Cardiac fibroblast (primary cell): ENCODE measurements at places on chromosomes 5 and 9.

DNA sequence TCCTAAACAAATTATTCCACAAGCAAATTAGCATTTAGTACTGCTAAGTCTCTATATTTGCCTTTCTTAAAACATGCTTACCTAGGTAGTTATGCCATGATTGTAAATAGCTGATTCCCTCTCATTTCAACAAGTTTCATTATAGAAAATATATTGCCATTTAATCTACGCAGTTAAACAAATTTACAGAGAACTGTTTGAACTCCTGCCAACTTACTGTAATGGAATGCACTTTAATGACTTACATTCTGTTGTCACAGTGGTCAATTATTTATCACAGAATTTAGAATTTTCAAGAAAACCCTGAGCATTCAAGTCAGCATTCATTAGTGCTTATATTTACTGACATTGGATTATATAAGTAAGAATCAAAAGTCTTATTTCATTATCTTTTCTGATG lies 19.6 kb downstream of the SLC38A9 start:
- DNase-seq = no peak

- DNase-seq = no peak
Measured at GRCh38 chr9:36763778-36764177, 191.1 kb downstream of the MELK start.

- DNase-seq = no peak
Measured at GRCh38 chr5:113000466-113000865, 23.9 kb downstream of the DCP2 start.

DNA sequence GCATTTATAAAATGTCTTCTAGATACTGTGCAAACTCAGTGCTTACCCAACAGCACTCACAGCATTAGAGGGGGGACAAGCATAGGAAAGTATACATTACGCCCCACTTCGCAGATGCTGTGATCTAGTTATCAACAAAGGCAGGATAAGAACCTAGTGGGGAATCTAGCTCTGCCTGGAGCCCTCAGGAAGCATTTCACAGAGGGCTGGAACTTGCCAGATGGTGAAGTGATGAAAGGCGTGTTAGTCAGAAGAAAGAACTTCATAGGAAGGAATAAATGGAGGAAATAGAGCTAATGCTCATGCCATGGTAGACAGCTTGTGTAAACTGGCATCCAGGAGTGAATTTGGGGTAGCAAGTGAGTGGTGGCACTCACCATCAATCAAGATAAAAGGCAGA lies 25.8 kb downstream of the DIRAS2 start:
- no peak for DNase-seq

GRCh38 chr9:95819636-95820035 lies 55.9 kb upstream of the ERCC6L2 start:
- DNase-seq = no peak
